ENCODE measurements at places on chromosomes 7 and 10.

DNA sequence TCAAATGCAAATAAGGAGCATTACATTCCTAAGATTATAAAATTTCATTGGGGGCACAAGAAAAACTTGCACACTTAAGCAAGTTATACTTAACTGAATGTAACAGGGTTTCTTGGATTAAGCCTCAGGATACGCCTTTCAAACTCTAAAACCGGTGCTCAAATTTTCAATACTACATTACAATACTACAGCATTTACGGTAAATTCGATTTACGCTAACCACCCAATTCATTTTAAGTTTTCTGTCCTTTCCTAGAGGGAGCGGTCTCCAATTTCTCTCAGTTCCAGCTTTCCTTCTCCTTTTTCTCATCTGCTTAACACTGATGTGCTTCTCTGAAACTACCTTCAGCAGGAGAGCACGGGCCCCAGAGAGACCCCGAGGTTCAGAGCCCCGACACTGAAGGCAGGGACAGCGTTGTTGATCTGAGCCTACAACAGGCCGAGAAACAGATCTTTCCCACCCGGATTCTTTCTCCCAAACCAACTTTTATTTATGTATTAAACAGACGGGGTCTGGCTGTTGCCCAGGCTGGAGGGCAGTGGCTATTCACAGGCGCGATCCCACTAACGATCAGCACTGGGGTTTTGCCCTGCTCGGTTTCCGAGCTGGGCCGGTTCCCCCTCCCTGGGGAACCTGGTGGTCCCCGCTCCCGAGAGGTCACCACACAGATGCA lies 798 bp downstream of the ZNF425 start:
- DNase-seq: no peak

DNA sequence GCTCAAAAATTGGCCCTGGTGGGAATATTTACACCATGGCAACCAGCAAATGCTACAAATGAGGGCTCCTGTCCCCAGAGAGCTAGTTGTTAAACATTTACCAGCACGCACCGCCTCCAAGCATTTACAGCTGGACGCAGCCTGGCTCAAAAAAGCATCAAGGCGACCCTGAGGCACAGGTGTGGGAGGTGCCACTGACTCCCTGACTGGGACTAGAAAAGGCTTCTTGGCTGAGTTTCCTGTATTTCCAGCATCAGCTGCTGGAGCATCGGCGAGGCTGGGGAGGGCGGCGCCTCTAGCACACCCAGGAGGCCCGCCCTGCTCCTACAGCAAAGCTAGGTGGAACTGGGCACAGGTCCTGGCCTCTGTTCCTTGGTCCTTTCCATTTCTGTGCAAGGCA lies 43.5 kb upstream of the ZRANB1 start:
- DNase-seq: no peak

DNA sequence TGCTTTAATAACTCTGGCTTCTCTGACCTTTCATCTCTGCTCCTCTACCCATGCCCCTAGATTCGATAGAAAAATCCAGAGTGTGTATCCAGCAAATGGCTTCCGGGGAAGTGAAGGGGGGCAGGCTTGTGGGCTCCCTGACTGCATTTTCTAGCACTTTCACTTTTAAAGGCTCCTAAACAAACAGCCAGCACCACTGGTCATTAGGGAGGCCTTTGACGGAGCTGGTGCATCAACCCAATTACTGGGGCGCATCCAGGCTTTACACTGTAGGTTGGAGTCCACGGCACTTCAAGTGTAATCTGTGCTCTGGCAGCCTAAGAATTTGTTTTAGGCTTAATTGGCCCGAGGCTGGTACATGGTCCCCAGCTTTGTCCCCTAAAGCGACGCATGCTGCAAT lies 291.9 kb downstream of the GFRA1 start:
- DNase-seq: no peak

- DNase-seq: no peak
Measured at GRCh38 chr7:140771826-140772225, 75.3 kb downstream of the NDUFB2 start.

DNA sequence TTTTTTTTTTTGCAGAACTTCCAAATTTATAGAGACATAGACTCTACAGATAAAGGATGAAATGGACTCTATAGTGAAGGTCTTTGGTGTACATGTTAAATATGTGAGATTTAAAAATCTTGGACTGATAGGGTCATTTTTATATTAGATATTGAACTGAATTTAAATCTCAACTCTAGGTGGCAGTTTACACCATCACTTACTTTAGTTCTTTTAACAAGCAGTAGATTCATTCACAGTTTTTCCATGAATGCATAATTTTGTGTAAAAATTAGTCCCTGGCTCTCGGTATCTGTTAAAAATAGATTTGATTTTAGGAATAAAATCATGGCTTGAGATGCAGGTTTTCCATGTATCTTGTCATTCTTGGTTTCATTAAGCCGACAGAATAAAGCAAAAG lies 31.1 kb upstream of the SNX13 start:
- no peak for DNase-seq

- no peak for DNase-seq
Measured at GRCh38 chr7:131538071-131538812, 18.2 kb downstream of the PODXL start.

GRCh38 chr10:133335246-133336117 lies 1.2 kb downstream of the CALY start:
- DNase-seq: peak; percentile 88

GRCh38 chr7:159042103-159042502 lies 102.6 kb downstream of the VIPR2 start:
- no peak for DNase-seq

- peak; percentile 49 for DNase-seq
Measured at GRCh38 chr10:7409045-7409731, 1.6 kb downstream of the SFMBT2 start.

GRCh38 chr7:43572516-43573049 lies 10.3 kb upstream of the STK17A start:
- peak; percentile 67 for DNase-seq

GRCh38 chr7:75639071-75639885 lies 99.5 kb downstream of the HIP1 start:
- DNase-seq: peak; percentile 26

GRCh38 chr7:105766421-105767073 lies 109.9 kb downstream of the ATXN7L1 start:
- no peak for DNase-seq

DNA sequence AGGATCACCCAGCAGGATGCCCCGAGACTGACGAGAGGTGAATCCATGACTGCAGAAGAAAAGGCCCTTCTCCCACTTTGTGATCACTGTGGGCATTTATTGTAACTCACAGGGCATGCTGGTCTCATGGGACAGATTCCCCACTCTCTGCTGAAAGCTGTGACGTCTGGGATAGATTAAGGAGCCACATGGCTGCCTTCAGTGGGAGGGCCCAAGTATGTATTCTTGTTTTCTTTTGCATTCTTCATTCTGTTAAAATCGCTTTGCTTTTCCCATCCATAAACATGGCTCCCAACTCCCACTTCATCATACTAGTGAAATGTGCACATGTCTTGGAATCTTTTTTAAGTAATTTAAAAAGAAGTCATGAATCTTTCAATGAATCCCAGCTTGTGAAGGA lies 67.2 kb downstream of the FAM107B start:
- DNase-seq: no peak

- DNase-seq: no peak
Measured at GRCh38 chr7:156178214-156178613, 366.0 kb upstream of the SHH start.

- no peak for DNase-seq
Measured at GRCh38 chr10:70378122-70378521, 4.3 kb downstream of the LRRC20 start.

- peak; percentile 57 for DNase-seq
Measured at GRCh38 chr10:22505911-22506685, 160.8 kb downstream of the SPAG6 start.

GRCh38 chr7:121330053-121330833 lies 1.4 kb downstream of the WNT16 start:
- DNase-seq: no peak

- DNase-seq: no peak
Measured at GRCh38 chr10:606762-607544, 82.5 kb downstream of the DIP2C start.
